ENCODE measurements at places on chromosomes 1 and 21.
A peak's percentile ranks its signal among the peaks of the same experiment; 100 is the strongest.

- no peak for DNase-seq
Measured at GRCh38 chr1:50829014-50829958, 130.8 kb downstream of the FAF1 start.

- peak; percentile 6 for DNase-seq
Measured at GRCh38 chr1:40980453-40981121, 1.1 kb downstream of the CTPS1 start.

GRCh38 chr1:210504286-210504685 lies 175.6 kb downstream of the HHAT start:
- no peak for DNase-seq

GRCh38 chr1:181133969-181134418 lies 45.5 kb downstream of the IER5 start:
- DNase-seq = no peak

- DNase-seq = no peak
Measured at GRCh38 chr1:96253246-96254035, 468.1 kb upstream of the PTBP2 start.

DNA sequence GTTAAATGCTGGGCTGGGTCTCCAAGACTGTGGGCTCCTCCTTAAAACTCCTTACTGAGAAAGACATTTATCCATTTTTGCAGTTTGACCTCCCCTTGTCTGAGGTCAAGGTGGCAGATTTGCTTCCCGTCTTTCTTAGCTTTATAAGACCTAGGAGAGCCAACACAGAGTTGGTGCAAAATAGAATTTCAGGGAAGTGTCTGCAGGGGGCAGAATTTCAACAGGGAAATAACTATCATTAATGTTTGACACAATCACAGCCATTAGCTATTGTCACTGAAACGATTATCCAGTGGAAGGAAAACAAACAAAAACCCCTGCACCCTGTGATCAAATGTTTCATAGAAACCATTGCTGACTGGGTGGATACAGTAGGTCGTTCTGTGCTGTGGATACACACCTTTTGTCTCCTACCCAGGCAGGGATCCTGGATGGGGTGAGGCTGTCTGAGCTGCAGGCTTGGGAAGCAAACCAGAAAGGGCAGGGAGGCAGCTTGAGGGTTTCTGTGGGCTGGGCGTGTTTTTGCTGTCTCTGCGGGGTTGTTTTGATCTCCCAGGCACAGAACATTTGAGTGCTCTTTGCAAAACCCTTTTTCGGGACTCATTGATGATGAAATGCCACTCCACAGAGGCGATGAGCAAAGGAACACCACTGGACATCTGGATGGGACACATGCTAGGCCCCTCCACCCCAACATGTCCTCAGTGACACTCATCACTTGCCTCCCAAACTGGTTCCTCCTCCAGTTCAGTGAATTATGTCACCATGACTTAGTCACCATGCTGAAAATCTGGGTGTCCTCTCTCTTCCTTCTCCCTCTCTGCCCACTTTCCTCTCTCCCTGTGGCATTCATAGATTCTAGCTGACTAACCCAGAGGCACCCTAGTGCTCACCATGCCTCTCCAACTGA lies 94.2 kb upstream of the SERBP1 start:
- DNase-seq = no peak

GRCh38 chr1:241611736-241612135 lies 28.4 kb downstream of the CHML start:
- DNase-seq = no peak

DNA sequence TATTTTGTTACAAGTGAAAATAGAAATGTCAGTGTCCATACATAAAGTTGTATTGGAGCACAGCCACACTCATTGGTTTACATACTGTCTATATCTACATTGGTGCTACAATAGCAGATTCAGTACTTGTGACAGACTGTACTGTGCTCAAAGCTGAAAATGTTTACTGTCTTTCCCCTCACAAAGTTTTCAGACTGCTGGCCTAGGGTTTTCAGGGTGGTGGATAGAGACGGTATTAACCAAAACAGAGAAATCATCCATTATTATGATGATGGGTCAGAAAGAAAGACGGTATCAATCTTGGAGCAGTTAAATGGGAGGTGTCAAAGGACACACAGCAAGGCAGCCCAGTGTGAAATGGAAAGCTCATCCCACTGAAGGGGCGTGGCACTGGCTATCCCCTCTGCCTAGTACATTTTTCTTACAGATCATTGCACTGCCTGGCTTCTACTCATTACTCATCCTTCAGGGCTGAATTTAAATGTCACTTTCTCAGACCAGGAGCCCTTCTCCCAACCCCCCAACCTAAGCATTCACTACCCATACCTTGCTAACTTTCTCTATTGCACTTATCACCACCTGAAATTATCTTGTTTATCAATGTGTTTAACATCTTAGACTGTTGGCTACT lies 10.2 kb downstream of the JAK1 start:
- DNase-seq = no peak

- DNase-seq = no peak
Measured at GRCh38 chr1:94697839-94698238, 122.3 kb upstream of the SLC44A3 start.

- peak; percentile 82 for DNase-seq
Measured at GRCh38 chr1:97906567-97907241, 14.1 kb downstream of the DPYD start.

Measured in AML-193 (cell line).